Activated T-helper 9 cell treated with anti-CD3 and anti-CD28 coated beads, Interleukin-2, amount 50 U/mL, for 16 hours (primary cell): ENCODE measurements at places on chromosomes 6 and 20.

GRCh38 chr6:36492092-36492491 lies 49.3 kb downstream of the KCTD20 start:
- no peak for DNase-seq

DNA sequence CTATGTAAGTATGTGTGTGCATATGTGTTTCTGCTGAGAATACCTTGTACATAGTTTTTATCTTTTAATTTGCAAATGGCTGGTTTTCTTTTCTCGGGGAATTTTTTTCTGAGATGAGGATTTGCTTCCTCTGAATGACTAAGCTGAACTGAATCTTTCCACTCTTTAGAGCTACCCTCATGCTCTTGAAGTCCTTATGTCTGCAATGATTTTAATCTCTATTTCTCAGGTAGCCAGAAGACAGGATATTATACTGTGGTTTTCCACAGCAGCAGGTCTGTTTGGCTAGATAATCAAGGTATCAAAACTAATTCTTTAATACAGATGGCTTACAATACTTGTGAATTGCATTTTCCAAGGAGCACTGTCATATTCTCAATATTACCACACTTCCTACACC lies 114.7 kb downstream of the PLCB1 start:
- no peak for DNase-seq

DNA sequence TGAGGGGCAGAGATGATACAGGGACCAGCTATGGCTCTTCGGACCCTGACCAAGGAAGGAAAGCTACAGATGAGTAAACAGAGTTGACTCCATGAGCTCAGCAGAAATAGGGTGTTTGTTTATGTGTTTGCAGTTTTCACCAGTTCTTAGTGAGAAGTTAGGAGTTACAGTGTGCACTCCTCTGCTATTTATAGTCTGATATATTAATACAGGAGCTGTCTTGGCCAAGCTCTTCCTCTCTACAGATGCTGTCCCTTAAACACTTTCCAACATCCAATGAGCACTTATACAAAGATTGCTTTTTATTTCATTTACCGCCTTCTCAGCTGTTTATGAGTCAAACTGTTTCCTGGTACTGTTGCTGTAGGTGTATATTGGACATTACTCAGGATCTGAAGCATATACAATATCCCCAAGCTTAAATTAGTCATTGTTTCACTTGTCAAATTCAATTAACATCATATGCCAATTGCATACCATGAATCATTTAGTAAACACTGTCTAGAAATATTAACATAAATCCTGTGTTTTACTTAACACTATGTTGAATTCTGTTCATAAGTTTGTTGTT lies 618.0 kb downstream of the PRKN start:
- no peak for DNase-seq

GRCh38 chr6:89542081-89542857 lies 96.3 kb downstream of the LYRM2 start:
- no peak for DNase-seq

DNA sequence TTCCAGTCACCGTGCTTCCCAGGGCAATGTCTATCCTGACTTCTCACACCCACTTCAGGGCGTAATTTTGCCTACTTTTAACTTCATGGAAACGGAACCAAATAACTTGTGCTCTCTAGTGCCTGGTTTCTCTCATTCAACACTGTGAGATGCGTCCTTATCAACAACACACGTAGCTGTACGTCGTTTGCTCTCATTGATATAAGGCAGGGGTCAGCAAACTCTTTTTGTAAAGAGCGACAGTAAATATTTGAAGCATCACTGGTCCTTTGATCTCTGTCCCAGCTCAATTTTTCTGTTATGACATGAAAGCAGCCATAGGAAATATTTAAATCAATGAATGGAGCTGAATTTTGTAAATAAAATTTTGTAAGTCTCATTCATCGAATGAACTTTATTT lies 239.3 kb upstream of the KCNG1 start:
- DNase-seq = no peak

- DNase-seq = no peak
Observed at GRCh38 chr6:169317441-169318202, 64.0 kb upstream of the THBS2 start.

GRCh38 chr6:35417979-35418661 lies 34.0 kb upstream of the FANCE start:
- DNase-seq = no peak

- no peak for DNase-seq
Observed at GRCh38 chr6:11219400-11219834, 13.1 kb downstream of the NEDD9 start.

DNA sequence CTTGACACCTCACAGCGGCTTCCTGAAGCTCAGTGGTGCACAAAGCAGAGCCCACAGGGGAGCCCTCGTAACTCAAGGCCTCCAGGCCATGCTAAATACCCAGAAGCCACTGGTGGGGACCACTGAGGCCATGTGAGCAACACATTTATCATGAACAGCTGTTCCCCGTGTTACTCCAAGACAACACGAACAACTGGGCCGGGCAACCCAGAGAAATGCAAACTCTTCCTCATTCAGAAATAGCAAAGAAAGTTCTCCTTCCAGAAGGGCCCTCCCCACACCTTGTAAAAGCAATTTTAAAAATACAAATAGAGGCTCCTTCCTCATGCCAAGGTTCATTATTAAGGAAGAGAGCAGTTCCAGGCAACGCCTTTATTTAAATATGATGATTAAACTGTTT lies 36.3 kb upstream of the SLCO4A1 start:
- DNase-seq = no peak

DNA sequence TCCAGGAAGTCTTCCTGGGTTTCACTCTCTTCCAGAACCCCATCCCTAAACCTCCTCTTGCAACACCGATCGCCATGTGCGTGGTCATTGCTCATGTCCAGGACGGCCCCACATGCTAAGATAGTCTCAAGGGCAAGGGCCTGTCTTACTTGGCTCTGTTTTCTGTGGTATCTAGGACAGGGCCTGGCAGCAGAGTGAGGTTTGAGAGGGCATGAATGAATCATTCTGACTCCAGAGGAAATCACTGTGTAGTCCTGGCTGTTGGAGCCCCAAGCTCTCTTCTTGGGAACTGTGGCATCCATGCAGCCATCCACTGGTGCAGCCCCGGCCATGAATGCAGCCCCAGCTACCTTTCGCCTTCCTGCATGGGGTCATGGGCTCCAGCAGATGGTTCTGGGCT lies 12.4 kb downstream of the SIRPA start:
- no peak for DNase-seq

GRCh38 chr6:46972531-46972930 lies 50.8 kb upstream of the ADGRF5 start:
- DNase-seq = no peak

DNA sequence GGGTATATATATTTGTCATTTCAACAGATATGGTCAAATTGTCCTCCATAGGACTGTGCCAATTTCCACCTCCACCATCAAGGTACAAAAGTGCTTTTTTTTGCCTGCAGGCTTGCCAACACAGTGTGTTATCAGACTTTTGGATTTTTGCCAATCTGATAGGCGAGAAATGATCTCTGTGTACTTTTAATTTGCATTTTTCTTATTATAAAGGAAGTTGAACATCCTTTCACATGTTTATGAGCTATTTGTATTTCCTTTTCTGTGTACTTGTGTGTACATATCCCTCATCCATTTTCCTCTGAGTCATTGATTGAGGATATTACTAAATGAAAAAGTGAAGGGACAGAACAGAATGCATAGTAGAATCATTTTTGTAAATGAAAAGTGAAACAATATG lies 39.0 kb upstream of the PTPN1 start:
- no peak for DNase-seq

DNA sequence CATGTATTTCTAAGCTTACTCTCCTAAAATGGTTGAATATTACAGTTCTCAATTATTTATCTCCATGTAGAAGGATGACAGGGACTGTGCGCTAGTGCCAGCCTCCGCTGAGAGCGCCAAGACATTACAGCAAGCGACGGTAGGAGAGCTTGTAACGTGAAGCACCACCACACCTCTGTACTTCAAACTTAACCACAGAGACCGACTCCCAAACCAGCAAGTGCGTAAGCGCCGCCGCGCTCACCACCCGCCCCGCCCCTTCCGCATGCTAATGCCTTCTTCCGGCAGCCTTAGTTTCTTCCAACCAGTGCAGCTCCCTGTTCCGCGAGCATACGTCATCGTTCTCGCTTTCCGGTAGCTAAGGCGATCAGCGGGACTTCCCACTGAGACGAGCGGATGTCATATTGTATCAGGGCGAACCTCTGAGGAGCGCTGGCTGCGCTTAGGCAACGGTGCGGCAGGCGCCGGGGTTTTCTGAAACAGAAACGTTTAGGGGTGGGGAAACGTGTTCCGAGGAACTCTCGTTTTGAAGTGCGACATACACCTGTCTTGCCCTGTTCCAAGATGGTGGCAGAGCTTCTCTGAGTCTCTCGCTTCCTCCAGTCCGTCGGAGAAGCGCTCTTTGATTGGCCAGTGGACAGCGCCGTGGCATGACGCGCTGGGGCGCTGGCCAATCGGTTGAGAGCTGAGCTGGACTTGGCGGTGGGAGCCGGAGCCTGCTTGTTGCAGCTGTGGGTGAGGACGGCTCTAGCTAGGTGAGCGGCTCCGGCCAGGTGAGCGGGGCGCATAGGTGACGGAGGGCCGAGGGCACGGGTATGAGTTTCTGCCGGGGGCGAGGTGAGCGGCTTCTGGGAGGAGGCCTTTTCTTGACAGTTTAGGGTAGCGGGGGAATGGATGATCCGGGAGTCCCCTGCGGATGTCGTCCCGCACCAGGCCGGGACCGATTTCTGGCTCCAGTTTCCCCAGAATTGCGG lies at the start of gene SEC23B:
Gene SEC23B, plus strand, starts transcription at position 723 of the 974 bp plus-strand sequence. CDS start 2,896 bp downstream, outside the sequence.
- peak; percentile 96 for DNase-seq

GRCh38 chr20:44395461-44396340 lies 40.2 kb downstream of the HNF4A start:
- DNase-seq = no peak

DNA sequence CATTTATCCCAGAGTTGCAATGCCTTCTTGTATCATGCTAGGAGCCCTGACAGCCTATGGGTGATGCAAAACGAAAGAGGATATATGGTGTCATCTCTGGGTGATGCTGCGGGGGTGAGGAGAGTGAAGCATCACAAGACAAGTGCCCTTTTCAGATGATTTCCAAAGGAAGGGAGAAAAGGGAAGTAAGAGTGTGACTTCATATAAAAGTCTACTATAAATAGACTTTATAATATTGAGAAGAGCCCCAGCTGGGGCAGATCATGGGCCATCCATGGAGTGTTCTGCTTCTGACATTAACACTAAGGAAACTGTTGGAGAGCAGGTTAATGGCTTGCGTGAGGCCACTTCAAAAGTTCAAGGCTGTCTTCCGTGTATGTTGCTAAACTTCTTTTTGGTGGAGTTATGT lies 4.4 kb downstream of the CD83 start:
- peak; percentile 17 for DNase-seq

GRCh38 chr6:26358511-26358981 lies 6.5 kb upstream of the BTN3A2 start:
- no peak for DNase-seq

GRCh38 chr6:31541059-31541657 lies 645 bp downstream of the DDX39B start:
- DNase-seq = peak; percentile 34

DNA sequence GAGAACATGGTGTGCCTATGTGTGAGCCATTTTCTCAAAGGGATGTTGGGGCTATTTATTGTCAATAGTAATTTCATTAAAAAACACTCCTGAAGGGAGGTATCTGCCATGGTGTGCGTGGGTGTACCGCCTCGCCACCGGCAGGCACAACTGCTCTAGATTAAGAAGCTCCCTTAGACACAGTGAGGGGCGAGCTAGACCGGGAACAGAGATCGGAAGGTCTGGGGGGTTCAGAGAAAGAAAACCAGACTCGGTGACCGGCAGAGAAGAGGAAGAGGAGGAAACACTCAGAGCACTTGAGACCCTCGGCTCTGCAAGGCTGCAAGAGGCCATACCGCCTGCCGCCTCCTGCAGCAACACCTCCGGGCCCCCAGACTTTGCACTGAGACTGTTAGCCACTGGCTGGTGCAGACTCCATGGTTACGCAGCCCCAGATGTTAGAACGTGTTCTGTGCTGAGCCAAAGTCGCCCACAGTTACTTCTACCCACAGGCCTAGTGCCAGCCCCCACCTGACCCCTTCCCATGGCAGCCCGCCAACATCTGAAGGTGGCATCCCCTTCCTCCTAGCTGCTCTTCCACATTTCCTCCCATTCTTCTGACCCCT lies 18.1 kb downstream of the PXDC1 start:
- no peak for DNase-seq

GRCh38 chr20:20095114-20095872 lies 43.0 kb downstream of the CFAP61 start:
- DNase-seq = no peak

DNA sequence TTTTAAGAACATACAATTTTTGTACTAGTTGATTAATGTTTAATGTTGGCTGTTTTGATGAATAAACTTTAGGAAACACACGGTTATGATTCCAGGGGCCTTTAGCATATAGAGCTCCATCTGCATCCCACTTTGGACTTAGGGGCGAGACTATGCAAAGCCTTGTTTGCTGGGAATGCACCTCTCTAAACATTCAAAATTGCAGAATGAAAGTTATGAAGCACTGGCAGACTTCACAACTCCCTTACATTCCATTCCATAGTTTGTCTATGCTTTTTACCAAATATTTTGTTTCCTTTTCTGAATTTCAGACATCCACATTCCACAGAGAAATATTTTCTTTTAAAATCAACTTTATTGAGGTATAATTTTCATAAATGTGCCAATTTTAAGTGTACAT lies 10.3 kb upstream of the TCP11 start:
- no peak for DNase-seq

- DNase-seq = no peak
Observed at GRCh38 chr20:49501917-49502316, 19.4 kb upstream of the KCNB1 start.

- DNase-seq = no peak
Observed at GRCh38 chr6:14312587-14312986, 195.0 kb downstream of the CD83 start.

- no peak for DNase-seq
Observed at GRCh38 chr6:39381550-39382140, 59.1 kb upstream of the KCNK16 start.

GRCh38 chr6:15317934-15318902 lies 72.3 kb downstream of the JARID2 start:
- no peak for DNase-seq

GRCh38 chr20:16626849-16627248 lies 53.6 kb upstream of the KIF16B start:
- no peak for DNase-seq

DNA sequence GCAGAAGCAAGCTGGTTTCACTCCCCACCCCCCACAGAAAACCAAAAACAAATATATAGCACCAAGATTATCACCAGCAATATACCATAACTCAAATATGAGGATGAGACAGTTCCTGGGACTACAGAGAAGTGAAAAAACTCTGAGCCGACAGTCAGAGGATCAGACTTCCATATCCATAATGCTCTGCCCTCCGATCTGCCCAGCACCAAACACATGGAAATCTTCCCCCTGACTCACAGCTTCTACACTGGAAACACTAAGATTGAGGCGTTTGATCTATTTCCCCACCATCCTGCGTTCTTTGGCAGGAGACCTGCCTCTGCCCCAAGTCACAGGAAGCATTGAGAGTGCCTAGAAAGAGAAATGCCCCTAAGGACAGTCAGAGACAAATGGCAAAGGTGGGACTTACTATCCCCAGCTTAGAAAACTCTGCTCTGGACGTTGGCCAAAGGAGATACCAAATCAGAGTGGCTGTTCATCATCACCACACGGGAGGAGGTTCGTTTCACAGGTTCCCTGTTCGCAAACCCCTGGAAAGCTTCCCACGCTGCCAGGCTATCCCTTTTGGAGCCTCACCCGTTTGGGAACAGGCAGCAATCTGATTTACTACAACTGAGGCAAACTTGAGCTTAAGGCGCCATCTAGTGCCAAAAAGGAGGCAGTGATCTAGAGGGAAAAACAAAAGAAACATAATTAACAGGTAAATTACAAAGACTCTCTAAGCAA lies 48.7 kb upstream of the SRSF6 start:
- no peak for DNase-seq
